GM12864 (cell line): ENCODE measurements at places on chromosomes 12 and 14.

DNA sequence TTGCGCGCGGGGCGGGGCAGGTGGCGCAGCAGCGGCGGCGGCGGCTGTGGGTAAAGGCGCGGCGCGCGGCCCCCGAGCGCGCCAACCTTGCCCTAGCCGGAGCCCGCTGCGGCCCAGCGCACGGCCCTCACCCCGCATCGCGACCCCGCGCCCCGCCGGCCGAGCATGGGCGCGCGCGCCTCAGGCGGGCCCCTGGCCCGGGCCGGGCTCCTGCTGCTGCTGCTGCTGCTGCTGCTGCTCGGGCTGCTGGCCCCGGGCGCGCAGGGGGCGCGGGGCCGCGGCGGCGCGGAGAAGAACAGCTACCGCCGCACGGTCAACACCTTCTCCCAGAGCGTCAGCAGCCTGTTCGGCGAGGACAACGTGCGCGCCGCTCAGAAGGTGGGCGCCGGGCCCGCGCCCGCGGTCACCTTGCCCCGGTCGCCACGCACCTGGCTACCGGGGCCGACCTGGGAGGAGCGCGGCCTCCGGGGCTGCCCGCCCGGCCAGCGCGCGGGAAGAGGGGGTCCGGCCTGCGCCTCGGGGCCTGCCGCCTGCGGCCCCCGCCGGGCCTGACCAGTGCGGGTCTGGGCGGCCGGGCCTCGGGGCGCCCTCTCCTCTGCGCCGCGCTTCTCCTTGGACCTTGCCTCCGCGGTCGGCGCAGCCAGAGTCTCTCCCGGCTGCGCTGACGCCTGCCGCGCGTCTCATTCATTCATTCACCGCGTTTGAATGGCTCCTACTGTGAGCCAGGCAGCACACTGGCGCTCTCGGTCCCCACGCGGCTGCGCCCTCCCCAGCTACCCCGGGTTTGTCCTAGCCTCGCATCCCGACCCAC lies at the start of gene BRI3BP:
BRI3BP (plus strand) TSS at position 20 of the 811 bp plus-strand sequence; CDS start at position 166, 146 bp downstream.
- DNase-seq: no peak

DNA sequence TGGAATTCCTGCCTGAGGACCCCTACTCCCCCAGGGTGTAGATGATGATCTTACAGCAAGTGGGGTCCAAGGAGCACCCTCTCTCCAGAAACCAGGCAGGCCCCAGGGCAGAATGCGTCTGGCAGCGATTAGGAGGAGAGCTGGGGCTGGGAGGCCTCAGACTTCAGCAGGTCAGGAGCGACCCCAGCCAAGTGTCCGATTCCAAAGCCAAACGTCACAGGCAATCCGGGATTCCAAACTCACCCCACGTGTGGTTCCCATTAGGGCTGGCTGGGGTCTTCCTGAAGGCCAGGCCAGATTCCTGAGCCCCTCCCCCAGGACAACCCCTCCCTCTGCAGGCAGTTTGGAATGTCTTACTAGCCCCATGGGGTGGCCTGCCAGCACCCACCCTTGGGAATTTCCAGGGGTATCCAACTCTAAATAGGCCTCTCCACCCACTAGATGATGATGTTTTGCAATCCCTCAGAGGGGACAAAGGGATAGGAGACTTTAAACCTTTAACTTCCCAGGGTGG lies 17.3 kb upstream of the FIGNL2 start:
- DNase-seq: no peak

GRCh38 chr14:23020143-23021128 lies 10.5 kb upstream of the C14orf93 start:
- no peak for DNase-seq

- DNase-seq: no peak
Measured at GRCh38 chr14:26596543-26597061, 1.2 kb downstream of the NOVA1 start.

- no peak for DNase-seq
Measured at GRCh38 chr12:109466305-109466704, 10.8 kb downstream of the KCTD10 start.
